ENCODE measurements at places on chromosomes 1 and 21.
A peak's percentile ranks its signal among the peaks of the same experiment; 100 is the strongest.

- DNase-seq = no peak
Measured at GRCh38 chr21:39958731-39959130, 91.5 kb downstream of the PCP4 start.

- no peak for DNase-seq
Measured at GRCh38 chr21:21246007-21246406, 247.8 kb downstream of the NCAM2 start.

- DNase-seq = no peak
Measured at GRCh38 chr21:17343055-17343454, 169.8 kb upstream of the CXADR start.

- no peak for DNase-seq
Measured at GRCh38 chr1:78383923-78384322, 106.9 kb upstream of the PTGFR start.

DNA sequence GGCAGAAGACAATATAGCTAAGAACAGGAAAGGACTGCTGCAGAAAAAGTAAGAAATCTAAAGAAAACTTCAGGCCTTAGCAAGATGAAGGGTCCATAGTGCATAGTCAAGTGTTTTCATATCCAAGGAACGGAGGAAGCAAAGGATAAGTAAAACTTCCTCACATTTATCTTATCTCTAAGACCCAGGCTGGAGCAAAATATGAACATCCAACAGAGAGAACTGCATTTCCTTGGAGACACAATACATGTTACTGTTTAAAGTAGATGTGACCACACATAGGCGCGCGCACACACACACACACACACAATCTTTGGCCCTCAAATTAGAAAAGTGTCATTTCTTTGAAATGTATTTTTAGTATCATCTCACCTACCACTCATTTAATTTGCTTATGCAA, 66.7 kb downstream of the TTLL7 start:
- DNase-seq = no peak

- no peak for DNase-seq
Measured at GRCh38 chr1:5975133-5975880, 16.9 kb downstream of the NPHP4 start.

- DNase-seq = no peak
Measured at GRCh38 chr1:89865498-89866382, 44.9 kb downstream of the LRRC8D start.

DNA sequence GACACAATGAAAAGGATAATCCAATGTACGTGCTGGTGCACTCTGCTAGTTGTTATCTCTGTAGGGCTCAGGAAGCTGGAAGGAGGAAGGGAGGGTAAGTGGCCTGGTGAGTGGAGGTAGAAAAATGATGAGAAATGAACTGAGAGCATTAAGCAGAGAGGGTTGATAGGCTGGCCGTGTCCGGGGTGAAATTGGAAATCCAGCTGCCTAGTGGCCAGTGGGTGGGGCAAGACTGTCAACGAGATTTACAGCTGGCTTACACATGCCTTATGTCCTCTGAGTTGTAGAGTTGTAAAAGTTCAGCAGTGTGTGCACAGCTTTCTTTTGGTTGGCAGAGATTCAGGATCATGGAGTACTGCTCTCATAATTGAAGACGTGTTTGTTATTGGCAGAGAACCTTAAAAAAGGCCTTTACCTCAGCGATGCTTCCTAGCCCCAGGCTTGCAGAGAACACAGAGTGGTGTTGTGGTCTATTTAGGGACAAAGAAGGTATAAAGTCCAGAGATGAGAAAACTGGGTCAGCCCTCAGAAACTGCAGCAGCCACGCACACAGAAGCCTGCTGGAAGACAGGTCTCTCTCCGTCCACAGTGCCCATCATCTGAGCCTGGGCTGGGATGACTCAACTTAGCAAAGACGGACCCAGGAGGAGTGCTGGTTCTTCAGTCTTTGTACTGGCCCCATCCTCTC, 132.4 kb downstream of the EDEM3 start:
- DNase-seq = no peak

- DNase-seq = no peak
Measured at GRCh38 chr1:202291961-202292712, 49.6 kb downstream of the UBE2T start.

- no peak for DNase-seq
Measured at GRCh38 chr1:43706598-43707189, 642 bp upstream of the ST3GAL3 start.

- no peak for DNase-seq
Measured at GRCh38 chr1:186994897-186995296, 166.1 kb downstream of the PLA2G4A start.

GRCh38 chr1:171948511-171948910, 107.2 kb downstream of the DNM3 start:
- DNase-seq = no peak

GRCh38 chr1:33860671-33861070, 3.2 kb upstream of the HMGB4 start:
- no peak for DNase-seq

GRCh38 chr1:17081439-17081838, 27.6 kb upstream of the SDHB start:
- no peak for DNase-seq

- DNase-seq = no peak
Measured at GRCh38 chr1:5810553-5811270, 181.5 kb downstream of the NPHP4 start.

- DNase-seq = no peak
Measured at GRCh38 chr1:85116856-85117255, 68.6 kb upstream of the MCOLN3 start.

- no peak for DNase-seq
Measured at GRCh38 chr1:68322837-68323687, 90.7 kb upstream of the WLS start.

DNA sequence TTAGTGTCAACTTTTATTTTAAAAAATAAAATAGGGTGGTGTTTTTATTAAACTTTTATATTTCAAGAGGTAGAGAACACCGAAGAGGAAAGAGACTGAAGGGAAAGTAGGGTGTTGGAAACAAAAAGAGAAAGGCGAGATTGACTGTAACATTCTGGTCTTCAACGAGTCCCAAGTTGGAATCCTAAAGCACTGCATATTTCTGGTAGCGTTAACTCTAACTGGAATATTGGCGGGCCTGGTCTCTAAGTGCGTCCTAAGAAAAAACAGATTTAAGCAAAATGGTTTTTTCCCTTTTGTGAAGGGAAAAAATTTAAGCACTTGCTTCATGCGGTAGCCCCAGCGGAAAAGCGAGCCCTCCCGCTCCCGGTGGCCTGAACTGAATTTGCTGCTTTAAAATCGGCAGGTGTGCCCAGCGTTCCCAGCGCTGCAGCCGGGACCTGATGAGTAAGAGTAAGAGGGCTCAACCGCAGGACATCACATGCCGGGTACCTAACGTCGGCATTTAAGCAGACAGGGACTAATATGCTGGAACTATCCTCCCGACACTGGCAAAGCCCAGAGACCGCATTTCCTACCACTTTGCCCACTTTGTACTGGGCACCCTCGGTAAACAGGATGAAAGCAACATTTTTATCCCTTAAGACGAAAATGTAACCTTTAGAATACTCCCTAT, 30.5 kb upstream of the NFIA start:
- no peak for DNase-seq

GRCh38 chr1:20361805-20362381, 71.2 kb downstream of the VWA5B1 start:
- DNase-seq = peak; percentile 50

- no peak for DNase-seq
Measured at GRCh38 chr1:36199934-36200741, 24.1 kb upstream of the THRAP3 start.

GRCh38 chr1:87265786-87266185, 62.9 kb upstream of the LMO4 start:
- DNase-seq = no peak

- DNase-seq = no peak
Measured at GRCh38 chr1:218392780-218393179, 47.6 kb downstream of the TGFB2 start.

DNA sequence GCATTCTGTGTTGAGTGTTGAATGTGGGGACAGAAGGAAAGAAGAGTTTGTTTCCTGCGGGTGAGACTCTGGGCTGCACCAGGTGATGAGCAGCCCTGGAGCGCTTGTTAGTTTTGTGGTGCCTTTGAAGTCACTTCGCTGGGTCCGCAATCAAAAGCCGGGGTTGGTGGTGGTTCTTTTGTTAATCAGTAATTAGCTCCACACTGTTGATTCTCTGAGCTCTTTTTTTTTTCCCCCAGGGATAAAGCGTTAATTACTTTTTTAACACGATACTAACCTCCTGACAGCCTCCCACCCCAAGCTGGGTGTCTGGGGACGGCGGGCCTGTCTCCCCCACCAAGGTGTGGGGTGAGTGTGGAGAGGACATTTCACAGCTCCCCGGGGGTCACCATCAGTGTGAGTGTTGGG, 56.6 kb downstream of the AGPAT3 start:
- DNase-seq = no peak

- DNase-seq = peak; percentile 92
Measured at GRCh38 chr1:44501047-44501890, 96.2 kb downstream of the RNF220 start.

- DNase-seq = no peak
Measured at GRCh38 chr21:24375201-24375600, 1232.1 kb downstream of the MRPL39 start.

DNA sequence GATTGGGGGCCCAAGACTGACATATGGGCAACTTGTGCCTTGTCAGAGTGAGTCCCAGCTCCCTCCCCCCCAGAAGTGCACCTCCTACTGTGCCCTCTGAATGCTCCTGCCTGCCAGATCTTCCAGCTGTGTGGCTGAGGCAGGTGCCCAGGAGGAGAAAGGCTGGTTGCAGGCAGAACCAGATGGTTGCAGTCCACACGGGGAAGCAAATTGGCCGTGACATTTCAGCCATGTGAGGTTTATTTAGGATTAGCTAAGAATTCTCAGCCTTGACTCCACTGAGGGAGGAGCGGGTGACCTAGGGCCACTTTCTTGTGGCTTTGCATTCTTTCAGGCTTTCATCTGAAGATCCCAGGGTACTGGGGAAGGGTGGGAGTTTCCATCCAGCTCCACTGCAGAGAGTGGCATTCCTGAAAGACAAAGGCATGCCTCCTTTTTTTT, 33.8 kb downstream of the PEX14 start:
- no peak for DNase-seq

DNA sequence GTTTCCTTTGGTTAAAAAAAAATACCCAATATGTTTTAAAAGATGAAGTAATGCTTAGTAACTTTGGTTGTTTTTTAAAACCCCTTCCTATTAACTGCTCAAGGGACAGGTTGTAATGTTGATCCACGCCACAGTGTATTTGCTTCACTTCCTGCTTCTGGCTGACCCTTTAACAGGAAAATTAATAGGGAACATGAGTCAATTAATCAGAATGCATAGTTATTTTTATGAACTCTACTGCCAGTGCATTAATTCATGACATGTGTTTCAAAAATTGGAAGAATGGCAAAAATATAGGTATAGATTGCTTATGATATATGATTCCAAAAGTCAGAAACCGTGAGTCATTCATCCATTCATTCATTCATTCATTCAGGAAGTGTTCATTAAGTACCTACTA, 204.8 kb downstream of the SETD4 start:
- no peak for DNase-seq

GRCh38 chr1:239361403-239361802, 25.0 kb upstream of the CHRM3 start:
- peak; percentile 4 for DNase-seq

DNA sequence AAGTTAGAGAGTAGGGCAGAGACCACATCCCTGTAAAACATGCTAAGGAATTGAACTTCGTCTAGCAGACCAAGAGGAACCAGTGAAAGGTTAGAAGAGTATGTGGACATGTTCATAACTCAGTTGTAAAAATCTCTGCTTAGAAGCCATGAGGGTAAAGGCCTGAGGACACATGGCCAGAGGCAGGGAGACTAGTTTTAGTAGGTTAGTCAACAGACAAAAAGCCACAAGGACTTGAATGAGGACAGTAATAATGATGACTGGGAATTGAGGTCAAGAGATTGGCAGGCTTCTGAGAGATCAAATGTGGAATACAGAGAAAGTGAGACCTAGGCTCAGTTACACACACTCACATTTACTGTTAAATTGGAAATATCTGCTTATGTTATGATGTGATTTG, 205.5 kb upstream of the HOOK1 start:
- no peak for DNase-seq

DNA sequence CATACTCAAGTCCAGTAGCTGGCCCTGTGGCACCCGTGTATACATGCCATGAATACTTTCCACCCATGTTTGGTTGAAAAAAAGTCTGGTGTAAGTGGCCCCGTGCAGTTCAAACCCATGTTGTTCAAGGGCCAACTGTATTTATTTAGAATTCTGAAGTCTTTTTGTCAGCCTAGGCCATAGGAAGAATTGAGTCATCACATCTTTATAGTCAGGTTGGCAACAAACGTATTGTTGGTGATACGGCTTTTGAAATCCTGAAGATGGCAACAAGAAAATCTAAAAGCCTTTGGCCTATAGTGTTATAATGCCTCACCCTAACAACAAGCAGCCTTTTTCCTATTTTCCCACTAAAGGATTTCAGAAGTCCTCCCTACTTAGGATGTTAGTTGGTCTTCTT, 363.6 kb downstream of the PLPP3 start:
- no peak for DNase-seq

- DNase-seq = peak; percentile 55
Measured at GRCh38 chr1:193730017-193730416, 543.6 kb upstream of the B3GALT2 start.

DNA sequence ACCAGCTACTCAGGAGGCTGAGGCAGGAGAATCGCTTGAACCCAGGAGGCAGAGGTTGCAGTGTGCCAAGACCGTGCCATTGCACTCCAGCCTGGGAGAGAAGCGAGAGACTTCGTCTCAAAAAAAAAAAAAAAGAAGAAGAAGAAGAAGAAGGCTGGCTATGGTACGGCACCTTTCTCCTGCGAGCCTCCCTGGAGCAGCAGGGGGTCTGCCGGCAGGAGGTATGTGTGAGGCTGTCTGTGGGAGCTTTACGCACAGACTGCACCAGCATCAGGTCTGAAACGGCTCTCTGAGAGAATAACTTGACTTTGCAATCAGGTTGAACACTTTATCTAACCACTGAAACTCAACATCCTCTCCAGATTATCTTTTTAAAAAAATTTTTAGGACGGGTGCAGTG, 44.9 kb downstream of the CLSTN1 start:
- no peak for DNase-seq

DNA sequence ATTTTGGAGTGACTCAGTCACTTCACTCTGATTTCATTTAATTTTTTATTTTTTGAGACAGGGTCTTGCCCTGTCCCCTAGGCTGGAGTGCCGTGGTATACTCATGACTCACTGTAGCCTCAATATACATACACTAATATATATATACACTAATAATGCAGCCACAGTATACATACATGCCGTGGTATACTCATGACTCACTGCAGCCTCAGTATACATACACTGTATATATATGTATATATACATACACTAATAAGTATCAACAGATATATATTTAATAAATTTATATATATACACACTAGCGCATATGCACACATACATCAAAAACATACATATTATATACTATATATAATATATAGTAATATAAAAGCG, 149.2 kb downstream of the NCAM2 start:
- no peak for DNase-seq

- no peak for DNase-seq
Measured at GRCh38 chr1:12172042-12172851, 5.5 kb downstream of the TNFRSF1B start.

- peak; percentile 26 for DNase-seq
Measured at GRCh38 chr1:226938903-226939437, 1.1 kb upstream of the COQ8A start.

Data from putamen (tissue), 1 donor.